ENCODE measurements at places on chromosomes 11 and 22.

- DNase-seq: no peak
These were observed 2.3 kb downstream of the PTPRCAP start for GRCh38 chr11:67435031-67435726.

DNA sequence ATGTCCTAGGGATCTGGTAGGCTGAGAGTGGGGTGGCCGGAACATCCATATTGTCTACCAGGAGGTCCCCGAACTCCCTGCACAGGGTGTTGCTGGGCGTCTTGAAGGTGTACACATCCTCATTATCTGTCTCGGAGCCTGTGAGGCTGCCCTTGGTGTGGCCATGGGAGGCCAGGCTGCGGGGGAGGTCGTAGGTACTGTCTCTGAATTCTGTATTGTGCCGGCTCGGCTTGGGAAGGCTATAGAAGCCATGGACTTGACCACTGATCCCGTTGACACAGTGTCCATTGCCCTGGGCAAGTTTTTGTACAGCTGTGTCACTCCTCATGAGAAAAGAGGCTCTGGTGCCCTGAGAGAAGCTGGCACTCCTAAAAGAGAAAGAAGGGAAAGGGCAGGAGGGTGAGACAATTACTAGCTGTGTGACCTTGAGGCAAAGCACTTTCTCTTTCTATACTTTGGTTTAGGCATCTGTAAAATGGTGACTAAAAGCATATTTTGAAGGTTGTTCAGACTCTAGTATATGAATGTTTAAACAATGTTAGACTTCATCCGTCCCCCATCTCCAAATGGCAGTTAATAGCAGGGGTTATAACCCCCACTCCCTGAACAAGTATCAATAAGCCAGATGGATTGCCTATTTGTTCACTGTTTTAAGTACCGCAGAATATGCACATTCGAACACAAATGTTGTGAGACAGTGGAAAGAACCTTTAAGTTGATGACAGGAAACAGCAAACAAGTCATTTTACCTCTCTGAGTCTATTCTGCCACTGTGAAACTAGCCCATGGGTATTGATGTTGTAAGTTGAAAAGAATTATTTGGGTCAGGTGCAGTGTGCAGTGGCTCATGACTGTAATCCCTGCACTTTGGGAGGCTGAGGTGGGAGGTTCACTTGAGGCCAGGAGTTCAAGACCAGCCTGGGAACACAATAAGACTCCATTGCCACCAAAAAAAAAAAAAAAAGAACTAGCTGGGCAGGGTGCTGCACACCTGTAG, 38.3 kb downstream of the USP35 start:
- DNase-seq: no peak

DNA sequence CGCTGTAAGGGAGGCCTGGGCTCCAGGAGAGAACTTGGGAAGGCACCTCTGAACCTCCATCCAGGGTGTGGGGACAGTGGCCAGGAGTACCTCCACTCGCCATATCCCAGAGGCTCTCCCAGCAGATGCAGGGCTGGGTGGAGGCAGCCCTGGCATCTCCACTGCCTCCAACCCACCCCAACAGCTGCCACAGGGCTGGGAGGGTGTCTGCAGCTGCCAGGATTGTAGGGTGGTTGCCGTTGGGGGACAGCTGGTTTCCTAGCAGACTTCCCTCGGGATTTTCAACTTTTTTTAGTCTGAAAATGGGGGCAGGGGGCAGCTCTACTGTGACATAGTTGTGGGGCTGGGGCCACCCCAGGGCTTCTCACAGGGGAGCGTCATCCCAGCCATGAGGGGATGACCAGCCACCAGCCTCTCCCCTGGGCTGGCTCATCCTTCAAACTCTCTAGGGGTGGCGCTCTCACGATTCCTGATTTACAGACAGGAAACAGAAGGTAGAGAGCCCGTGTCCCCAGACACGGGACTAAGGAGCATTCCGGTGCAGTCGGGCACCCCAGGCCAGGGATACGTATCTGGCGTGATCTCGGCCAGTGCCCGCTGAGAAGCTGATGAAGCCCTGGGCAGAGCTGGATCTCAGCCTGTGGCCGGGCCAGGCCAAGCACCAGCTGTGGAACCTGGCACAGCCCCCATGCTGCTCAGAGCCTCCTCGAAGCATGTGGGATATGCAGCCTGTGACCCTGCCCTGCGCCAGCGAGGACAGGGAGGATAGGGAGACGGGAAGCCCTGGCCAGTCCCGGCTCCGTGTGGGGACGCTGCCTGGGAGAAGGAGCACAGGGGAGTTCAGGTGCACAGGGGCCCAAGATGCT, 9.9 kb downstream of the PRR5 start:
- peak; percentile 71 for DNase-seq

DNA sequence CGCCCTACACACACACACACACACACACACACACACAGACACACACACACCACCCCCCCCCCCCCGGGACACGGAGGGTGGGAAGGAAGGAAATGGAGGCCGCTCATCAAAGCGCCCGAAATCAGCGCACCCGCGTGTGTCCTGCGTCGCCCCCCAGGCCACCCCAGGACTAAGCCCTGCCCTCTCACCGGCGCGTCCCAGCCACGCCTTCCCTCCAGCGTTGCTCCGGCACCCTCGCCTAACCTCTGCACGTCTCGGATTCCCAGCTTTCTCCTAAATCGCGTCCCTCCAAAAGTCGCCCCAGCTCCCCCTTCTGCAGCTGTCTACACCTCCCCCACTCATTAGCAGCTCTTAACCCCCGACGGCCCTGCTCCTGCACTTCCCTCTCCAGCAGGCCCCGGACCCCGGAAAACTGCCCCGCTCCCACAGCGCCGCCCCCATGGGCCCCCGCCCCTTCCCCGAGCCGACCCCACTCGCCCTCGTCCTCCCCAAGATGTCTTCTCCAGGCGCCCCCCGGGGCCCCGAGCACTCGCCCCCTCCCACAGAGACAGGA, 557 bp downstream of the PACSIN2 start:
- peak; percentile 65 for DNase-seq

DNA sequence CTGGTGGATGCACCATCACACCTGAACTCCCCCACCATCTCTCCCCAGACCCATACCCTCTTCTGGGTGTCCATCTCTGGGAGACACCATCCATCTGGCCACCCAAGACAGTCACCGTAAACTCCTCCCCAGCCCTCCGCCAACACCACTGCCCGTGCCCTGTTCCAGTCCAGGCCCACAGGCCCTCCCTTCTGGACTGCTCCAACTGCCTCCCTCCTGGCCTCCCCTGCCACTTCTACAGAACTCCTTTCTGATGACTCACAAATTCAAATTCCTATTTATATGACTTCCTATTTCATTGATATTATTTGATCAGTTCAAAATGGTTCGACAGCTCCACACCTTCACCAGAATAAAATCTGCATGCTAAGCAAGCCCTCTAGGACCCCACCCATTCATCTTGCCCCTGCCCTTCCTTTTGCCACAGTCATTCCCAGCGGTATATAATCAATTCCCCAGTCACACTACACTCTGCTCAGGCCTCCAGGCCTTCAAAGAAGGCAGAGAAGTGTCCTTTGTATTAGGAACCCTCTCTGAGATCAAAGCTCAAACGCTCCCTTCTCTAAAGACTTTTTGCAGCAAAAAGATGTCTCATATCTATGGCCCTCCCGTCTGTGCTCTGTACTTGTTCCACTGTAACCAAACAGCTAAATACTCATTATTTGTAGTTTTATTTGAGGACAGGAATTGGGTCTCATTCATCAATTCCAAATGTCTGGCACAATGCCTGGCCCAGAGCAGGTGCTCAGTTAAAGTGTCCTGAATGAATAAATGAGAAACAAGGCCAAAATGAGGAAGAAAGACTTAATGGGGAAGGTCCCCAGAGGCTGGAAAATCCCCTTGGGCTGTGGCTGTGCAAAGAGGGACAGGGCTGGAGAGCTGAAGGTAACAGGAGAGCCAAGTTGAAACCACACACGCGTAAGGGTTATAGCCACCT, 29.0 kb downstream of the MYH9 start:
- no peak for DNase-seq

GRCh38 chr11:779955-780532, 2.8 kb upstream of the GATD1 start:
- DNase-seq: peak; percentile 14

DNA sequence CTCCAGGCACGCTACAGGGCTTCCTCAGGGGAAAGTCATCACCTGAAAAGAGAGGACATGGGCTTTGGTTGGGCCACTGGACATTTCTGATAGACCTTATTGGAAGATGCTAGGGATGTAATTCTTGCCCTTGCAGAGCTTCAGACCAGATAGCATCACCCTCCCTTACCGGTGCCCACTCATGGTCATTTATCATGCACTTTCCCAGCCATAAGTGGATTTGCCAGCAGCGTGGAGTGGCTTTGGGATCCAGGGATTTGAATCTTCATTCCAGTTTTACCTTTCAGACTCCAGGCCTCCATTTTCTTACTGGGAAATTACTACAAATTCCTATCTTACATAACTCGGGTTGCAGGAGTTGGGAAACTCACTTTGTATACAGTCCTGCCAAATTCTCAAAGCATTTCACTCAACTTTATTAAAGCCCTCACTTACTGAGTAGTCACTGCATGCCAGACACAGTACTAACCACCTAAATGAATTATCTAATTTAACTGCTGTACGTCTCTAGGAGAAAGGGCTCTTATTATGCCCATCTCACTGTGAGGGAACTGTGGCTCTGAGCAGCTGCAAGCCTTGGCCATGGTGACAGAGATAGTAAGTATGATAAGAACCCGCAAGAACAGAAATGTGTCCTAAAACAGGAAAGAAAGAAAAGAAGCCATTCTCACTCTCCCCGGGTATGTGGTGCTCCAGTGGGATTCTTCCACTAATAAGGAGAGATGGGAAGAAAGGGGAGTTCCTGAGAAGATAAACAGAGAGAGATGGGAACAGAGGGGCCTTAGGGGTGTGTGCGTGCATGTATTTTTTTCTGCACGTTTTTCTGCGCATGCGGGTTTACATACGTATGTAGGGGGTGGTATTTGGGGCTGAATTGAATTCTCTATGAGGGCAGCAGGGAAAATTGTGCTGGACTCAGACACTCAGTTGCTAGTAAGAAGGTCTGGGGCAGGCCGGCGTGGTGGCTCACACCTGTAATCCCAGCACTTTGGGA, 9.7 kb downstream of the CHRM1 start:
- no peak for DNase-seq

GRCh38 chr22:35621451-35621850, 4.3 kb upstream of the MB start:
- no peak for DNase-seq

DNA sequence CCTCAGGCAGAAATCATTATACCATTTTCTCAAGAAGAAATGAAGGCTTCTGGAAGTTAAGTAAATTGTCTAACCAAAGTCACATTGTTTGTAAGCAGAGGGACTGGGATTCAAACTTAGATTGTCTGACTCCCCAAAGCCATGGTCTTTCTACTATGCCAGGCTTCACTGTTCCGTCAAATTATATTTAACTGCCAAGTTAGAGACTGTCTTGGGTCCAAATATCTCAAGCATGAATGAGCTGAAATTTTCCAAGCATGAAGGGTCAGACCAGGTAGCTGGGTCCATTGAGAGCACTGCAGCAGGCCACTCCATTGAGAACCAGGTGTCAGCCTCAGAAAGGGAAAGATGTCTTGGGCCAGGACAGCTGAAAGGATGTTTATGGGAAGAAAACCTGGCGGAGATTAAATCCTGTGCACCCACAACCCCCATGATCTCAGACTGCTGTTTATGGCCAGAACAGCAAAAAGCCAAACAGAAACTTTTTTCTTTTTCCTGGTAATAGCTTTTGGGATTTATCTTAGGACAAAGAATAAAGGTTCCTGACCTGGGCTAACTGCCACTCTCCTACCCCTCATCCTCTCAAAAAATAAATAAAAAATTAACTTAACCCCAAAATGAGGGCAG, 612.3 kb downstream of the INSC start:
- DNase-seq: no peak

DNA sequence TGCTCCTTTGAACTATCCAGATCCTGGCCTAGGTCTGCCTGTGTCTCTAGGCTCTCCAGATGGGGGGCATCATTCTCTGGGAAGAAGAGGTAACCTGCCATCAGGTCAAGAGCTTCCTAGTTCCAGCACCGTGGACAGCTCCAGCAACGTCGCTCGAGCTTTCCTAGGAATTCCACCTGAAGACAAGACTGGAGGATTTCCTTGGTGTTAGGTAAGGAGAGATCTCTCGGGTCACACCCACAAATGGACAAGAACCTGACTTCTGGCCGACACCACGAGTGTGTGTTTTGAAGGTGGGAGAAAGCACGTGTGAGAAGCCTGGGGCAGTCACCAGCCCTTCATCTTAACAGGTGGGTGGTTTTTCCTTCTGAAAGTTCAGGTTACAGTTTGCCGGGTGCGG, 1.2 kb downstream of the PRG3 start:
- DNase-seq: no peak

DNA sequence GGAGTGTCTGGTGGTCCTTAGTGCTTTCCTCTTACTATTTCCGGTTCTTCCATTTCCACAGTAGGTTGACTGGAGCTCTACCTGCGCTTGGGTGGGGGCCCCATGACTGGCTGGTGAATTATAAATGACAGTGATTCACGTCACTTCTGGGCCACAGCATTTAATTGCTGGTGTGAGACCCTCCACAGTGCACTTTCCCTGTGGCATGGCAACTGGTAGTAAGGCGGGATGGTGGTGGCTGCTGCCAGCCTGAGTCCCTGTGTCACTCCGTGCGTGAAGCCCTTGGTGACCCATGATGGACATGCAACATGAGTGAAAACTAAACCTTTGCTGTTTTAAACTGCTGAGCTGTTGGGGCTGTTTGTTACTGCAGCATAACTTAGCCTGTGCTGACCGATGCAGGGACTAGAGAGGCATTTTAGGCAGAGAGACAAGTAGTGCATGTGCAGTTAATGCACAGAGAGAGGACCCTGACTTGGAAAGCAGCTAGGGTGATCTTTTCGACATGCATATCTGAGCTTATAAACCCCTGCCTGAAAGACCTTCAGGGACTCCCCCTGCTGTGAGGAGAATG, 3.1 kb downstream of the PRDM11 start:
- DNase-seq: no peak

GRCh38 chr11:119015054-119015611, 3.0 kb downstream of the RPS25 start:
- DNase-seq: no peak

GRCh38 chr11:102966011-102966410, 10.5 kb upstream of the MMP13 start:
- no peak for DNase-seq

DNA sequence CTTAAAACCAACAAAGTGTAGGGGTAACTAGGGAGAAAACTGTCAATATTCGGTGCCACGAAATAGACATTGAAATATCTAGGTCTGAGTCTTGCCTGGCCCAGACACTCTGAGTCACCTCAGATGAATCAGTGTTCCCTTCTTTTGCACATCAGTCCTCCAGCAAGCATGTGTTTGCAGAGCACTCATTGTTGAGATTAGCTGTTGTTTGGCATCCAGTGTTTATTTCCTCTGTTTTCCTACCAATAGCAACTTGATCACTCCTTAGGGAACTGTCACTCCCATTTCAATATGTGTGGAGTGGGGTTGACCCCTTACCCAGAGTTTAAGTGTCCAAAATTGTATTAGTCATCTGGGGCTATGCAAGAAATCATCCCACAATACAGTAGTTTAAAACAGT, 4.7 kb upstream of the ASCC2 start:
- no peak for DNase-seq

- peak; percentile 40 for DNase-seq
These were observed 4.7 kb downstream of the CSDC2 start for GRCh38 chr22:41565403-41566054.
